ENCODE measurements at places on chromosomes 2 and 18.

DNA sequence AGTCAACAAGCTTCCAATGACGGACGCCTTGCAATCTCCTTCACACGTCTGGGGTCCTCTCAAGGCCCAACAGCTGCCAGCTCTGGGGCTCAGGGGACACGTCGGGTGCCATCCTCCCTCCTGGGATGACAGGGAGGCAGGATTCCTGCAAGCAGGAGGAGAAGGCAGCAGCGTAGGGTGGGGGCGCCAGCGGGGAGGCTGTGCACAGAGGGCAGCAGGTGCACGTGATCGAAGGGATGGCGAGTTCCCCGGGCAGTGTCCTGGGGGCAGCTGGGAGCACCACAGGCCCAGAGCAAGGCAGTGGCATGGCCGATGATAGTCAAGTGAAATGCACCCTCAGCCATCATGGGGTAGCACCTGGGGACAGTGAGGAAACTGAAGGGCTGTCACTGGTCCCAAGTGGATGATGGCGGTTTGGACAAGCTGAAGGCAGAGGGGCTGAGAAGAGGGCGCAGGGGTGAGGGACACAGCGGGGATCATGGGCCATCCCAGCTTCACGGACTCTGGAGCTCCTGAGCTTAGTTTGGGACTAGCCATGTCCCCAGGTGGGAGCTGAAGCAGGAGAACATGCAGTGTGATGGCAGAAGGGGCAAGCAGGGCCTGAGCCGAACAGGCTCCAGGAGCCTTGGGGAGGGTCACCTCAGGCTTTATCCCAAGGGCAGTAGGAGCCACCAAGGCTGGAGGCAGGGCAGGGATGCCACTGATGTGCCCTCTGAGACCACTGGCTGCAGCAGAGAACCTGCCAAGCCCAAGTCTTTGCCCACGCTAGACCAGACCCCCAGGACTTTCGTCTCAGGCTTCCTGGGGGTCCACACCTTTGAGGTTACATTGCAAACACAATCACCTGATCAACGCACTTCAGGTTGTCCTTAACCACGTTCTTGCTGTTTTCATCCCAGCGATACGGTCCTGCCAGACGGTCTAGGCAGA, 16.3 kb upstream of the SNED1 start:
- no peak for DNase-seq

DNA sequence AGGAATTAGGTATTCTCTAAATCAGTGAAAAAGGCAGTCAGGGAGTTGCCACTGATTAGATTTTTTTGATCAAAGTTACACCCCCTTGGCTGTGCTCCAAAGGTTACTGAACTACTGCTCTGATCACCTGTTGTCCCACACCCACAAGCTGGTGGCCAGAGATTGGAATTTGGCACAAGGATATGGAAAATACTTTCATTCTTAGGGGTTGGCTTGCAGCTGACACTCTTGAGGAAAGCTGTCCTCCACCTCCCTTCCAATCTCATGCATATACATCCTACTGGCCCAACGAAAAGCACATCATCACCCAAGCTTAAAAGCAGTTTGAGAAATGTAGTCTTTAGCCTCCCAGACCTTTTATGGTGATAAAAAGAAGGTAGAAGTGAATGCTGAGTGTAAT, 329.5 kb upstream of the CHAC2 start:
- peak; percentile 18 for DNase-seq

DNA sequence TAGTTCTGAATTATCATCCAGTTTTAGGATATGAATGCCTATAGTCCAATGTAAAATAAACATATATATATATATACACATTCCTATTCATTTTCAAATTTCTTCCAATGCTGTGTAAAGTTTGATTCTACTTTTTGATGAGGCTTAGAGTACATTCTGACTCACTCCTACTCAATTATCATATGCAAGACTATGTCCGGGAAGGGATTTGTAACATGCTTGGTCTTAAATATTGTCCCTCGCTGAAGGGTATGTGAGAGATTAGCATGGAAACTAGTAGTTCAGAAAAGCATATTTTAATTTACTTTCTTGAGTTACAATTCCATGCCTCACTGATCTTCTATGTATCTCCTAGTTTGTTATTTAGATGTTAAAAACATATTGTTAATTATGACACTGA, 377.7 kb upstream of the MAP2 start:
- DNase-seq: no peak

DNA sequence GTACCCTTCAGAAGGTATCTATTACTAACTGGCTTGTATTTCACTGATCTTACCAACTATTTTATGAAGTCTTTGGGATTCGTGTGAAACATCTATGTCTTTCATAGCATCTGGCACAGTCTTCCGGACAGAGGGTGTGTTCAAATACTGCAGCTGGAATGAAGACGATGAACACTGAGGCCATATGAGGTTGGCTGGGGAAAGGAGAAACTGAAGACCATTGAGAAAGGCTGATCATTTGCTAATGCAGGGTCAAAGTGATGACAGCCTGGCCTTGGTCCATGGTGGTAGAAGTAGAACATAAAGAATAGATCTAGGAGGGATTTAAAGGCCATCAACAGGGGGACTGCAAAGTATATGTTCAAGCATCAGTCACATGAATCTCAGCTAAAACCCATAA, 132.7 kb downstream of the CCBE1 start:
- DNase-seq: no peak

DNA sequence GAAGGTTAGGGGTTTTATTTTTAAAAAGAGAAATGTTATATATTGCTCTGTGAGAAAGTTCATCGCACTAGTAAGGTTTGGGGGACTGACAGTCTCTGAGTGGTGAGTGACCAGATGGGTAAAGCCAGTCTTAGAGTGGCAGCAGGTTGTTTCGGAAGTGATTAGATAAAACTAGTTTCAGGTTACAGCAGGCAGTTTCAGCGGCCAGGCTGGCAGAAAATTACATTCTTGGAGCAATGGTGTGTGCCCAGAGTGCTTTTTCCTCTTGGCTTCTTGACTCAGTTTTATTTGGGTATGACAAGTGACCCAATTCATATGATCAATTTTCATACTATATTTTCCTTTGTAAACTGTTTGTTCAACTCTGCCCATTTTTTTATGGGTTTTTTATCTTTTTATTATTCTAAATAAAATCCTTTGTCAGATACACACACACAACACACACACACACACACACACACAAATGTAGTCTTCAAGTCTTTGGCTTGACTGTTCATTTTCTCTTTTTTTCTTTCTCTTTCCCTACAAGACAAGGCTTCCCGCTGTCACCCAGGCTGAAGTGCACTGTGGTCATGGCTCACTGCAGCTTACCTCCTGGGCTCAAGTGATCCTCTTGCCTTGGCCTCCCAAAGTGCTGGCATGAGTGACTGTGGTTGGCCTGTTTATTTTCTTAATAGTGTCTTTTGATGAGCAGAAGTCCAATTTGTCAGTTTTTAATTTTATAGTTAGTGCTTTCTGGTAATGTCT, 30.9 kb downstream of the RALBP1 start:
- peak; percentile 8 for DNase-seq

- DNase-seq: peak; percentile 35
Observed at GRCh38 chr2:237935740-237936452, 30.9 kb upstream of the UBE2F start.

DNA sequence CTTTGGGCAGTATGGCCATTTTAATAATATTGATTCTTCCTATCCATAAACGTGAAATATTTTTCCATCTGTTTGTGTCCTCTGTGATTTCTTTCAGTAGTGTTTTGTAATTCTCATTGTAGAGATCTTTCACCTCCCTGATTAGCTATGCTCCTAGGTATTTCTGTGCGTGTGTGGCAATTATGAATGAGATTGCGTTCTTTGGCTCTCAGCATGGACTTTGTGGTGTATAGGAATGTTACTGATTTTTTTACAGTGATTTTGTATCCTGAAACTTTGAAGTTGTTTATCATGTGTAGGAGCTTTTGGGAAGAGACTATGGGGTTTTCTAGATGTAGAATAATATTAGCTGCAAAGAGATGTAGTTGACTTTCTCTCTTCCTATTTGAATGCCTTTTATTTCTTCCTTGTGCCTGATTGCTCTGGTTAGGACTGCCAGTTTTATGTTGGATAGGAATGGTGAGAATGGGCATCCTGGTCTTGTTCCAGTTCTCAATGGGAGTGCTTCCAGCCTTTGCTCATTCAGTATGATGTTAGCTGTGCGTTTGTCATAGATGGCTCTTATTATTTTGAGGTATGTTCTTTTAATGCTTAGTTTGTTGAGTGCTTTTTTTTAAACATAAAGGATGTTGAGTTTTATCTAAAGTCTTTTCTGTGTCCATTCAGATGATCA, 27.0 kb upstream of the THUMPD2 start:
- no peak for DNase-seq

DNA sequence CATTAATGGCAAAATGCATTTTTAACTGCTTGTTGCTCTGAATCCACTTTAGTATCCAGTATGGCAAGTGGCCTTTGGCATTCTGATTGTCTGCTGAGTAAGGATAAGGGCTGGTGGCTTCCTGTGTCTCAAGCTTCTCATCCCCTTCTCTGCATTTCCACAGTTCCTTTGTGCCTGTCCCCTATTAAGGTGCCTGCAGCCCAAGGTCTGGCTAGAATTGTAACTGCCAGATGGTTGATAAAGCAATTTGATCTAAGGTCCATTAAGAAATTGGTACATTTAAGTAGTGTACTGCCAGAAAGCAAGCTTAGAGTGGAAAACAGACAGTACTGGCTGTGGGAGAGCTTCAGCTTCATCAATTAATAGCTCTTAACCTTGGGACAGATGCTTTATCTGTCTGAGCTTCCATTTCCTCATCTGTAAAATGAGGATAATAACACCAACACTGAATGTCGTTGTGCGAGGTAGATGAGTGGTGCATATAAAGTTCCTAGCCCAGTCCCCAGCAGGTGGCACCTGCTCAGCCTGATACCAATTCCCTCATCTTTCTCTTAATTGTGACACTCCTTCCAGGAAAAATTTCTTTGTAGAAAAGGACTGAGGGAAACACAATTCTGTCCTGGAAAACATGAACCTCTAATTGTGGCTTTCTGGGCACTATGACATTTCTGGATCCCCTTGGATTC, 570.6 kb upstream of the GCFC2 start:
- no peak for DNase-seq

GRCh38 chr2:64624108-64624610, 29.6 kb downstream of the SERTAD2 start:
- DNase-seq: no peak

DNA sequence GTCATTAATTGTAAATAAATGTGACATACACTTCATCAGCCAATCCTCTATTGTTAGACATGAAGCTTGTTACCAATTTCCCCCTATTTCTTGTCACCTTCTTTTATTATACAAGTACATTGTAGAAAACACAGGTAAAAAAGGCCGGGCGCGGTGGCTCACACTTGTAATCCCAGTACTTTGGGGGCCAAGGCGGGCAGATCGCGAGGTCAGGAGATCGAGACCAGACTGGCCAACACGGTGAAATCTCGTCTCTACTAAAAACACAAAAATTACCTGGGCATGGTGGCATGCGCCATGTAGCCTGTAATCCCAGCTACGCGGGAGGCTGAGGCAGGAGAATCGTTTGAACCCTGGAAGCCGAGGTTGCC, 42.7 kb upstream of the UBE2F start:
- DNase-seq: no peak

GRCh38 chr2:113220970-113221708, 47.4 kb downstream of the PSD4 start:
- DNase-seq: no peak

DNA sequence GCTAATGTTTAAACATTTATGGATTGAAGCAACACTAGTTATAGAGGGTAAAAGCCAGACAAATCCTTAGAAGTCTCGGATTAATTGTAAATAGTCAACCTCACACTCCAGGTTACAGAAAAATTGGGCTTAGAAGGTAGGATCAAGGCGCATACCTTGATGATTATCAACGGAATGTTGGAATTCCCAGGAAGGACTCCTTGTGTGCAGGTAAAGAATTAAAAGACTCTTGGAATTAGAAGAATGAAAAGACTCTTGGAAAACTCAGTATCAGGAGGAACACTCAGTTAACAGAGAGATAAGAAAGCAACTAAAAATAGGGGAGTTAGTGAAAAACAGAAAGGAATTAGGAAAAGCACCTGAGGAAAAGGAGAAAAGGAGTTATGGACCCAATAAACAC, 29.3 kb upstream of the EPHA4 start:
- DNase-seq: no peak

DNA sequence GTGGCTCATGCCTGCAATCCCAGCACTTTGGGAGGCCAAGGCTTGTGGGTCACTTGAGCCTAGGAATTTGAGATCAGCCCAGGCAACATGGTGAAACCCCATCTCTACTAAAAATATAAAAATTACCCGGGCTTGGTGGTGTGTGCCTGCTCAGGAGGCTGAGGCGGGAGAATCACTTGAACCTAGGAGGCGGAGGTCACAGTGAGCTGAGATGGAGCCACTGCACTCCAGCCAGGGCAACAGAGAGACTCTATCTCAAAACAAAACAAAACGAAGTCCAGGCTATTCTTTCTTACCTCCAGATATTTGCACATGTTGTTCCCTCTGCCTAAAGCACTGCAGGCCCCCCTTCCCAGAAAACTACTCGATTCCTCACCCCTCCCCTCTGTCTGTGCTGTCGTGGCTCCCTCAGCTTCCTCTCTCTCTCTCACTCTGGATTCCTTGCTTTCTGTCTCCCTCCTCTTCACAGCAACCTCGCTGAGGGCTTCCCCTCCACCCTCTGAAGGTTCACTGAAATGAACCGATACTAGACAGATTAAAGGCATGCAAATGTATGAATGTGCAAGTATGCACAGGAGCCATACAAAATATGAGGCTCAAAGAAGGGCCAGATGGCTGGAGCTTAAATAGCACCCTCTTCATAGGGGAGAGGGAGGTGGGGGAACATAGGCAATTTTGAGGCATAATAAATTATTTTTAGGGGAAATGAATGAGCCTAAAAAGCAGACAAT, 18.5 kb downstream of the TMEM177 start:
- DNase-seq: no peak

DNA sequence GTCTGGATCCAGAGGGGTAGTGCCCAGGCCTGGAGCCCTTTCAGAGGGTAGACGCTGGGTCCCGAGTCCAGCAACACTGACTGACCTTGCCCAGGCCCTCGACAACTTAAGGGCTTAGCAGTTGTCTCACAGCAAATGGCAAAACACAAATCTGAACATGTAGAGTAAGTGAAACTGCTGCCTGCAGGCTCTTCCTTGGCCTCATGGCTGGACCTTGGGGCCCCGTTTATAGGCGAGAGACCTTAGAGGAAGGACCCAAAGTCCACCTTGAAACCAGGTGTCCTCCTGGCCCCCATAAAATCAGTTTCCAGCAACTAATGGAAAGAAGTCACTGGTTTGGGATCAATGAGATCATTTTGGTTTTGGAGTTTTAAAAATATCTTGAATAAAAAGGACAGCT, 154.4 kb downstream of the MYO1B start:
- no peak for DNase-seq

Measured in LoVo (cell line).